HEK293T (cell line): ENCODE measurements at places on chromosomes 7 and 10.

- peak; percentile 55 for DNase-seq
These were observed 276.9 kb upstream of the NEBL start for GRCh38 chr10:21173802-21174714.

DNA sequence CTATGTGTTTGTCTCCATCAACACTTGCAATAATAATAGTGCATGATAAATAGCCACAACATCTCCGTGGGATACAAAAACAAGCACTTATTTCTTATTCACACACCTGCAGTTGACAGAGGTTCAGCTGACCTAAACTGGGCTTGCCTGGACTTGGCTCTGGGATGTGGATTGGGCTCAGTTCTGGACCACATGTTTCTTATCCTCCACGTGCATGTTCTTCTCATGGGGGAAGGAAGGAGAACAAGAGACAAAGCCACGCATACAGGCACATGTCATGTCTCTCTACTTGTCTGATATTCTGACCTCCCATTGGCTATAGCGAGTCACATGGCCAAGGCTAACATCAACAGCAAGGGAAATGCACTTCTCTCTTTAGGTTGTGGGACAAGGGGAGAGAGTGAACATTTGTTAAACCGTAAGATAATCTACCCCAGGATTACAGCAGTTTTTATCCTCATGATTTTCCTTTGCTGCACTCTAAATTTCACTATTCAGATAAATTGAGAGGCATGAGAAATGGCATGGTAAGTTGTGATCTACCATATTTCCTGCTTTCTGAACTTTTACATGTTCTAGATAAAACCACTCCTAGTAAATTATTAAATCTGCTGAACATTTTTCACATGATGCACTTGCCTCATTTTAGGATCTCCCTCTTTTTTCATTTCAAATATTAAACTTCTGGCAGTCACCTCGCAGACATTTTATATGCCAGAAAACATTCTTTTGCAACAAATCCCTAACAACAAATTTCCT lies 33.7 kb downstream of the CFAP58 start:
- DNase-seq, result no peak

GRCh38 chr10:28587970-28588290 lies 55.0 kb downstream of the WAC start:
- DNase-seq, result no peak

DNA sequence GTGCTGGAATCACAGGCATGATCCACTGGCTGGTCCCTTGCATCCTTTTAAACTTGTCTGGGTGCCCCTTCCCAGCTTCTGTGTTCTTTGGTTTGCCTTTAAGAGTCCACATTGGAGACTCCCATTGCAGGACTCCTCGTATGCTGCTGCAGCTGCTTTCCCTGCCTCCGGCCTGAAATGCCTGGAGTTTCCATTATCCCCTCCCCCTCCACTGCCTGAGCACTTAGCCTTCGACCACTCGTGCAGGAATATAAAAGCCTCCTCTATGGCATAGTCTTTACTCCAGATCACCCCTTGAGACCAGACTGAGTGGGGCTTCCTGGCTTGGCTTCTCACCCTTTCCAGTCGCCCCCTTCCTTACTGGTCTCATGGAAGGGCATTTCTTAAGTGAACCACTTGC lies 80.2 kb downstream of the RHOBTB1 start:
- DNase-seq, result no peak

- no peak for DNase-seq
These were observed 349.7 kb upstream of the SEMA3C start for GRCh38 chr7:81268551-81268950.

GRCh38 chr10:113820507-113820906 lies 33.4 kb downstream of the DCLRE1A start:
- peak; percentile 42 for DNase-seq

- DNase-seq, result no peak
These were observed 6.3 kb upstream of the C10orf95 start for GRCh38 chr10:102457591-102458150.

DNA sequence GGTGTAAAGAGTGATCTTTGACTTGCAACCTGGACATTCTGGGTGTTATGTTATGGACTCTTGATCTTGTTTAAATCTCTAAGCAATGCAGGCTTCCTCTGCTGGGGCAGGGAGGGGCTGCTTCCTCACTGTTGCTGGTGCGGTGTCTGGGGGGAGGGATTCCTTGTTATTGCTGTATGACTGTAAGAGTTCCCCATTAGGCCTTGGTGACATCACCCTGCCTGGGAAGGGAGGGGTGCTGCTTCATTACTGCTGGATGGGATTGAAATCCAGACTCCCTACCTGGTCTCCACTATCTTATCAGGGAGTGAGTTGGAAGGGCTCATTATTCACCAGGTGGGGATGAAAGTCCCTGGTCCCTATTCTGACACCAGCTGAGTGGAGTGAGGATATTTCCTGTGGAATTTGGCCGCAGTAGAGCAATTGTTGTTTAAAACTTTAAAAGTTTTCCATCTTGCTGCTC lies 8.8 kb downstream of the OGDH start:
- DNase-seq, result no peak

- no peak for DNase-seq
These were observed 332.4 kb upstream of the NRP1 start for GRCh38 chr10:33666686-33667480.

- no peak for DNase-seq
These were observed 274.6 kb upstream of the KLF6 start for GRCh38 chr10:4059471-4060138.

DNA sequence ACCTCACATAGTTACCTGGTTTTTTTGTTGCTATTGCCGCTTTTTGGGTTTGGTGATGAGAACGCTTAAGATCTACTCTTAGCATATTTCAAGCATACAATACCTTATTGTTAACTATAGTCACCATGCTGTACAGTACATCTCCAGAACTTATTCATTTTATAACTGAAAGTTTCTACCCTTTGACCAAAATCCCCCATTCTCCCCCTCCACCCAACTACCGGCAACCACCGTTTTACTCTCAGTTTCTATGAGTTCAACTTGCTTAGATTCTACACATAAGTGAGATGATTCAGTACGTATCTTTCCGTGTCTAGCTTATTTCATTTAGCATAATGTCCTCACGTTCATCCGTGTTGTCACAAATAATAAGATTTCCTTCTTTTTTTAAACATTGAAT lies 86.7 kb upstream of the IL6 start:
- DNase-seq, result no peak

- DNase-seq, result no peak
These were observed 713 bp downstream of the LZTS2 start for GRCh38 chr10:101000127-101000914.

DNA sequence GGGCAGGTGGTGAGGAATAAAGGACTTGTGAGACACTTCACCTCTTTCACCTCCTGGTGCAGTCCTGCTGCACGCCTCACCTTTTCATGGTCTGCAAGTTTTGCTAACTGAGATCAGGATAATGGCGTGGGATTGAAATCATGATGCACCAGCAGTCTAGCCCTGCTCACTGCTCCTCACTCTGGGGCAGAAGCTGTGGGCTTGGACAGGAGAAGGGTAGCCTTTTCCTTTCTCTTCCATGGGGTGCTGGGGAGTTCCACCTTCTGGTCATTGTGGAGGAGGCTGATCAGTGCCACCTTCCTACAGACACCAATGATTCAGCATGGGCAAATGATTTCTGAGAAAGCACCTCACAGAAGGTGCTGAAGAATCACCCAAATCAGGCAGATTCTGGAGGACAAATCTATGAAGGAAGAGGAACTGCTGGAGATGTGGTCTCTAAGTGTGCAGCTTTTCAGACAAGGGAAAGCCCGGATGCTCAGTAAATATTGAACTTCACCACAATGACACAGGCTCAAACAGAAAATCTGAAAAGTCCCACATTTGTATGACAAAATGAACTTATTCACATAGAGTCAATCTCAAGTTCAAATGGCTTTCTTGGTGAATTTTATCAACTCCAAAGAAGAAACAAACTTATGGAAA lies 19.7 kb downstream of the MBL2 start:
- DNase-seq, result no peak

GRCh38 chr10:126904516-126904817 lies 761 bp upstream of the DOCK1 start:
- DNase-seq, result no peak

DNA sequence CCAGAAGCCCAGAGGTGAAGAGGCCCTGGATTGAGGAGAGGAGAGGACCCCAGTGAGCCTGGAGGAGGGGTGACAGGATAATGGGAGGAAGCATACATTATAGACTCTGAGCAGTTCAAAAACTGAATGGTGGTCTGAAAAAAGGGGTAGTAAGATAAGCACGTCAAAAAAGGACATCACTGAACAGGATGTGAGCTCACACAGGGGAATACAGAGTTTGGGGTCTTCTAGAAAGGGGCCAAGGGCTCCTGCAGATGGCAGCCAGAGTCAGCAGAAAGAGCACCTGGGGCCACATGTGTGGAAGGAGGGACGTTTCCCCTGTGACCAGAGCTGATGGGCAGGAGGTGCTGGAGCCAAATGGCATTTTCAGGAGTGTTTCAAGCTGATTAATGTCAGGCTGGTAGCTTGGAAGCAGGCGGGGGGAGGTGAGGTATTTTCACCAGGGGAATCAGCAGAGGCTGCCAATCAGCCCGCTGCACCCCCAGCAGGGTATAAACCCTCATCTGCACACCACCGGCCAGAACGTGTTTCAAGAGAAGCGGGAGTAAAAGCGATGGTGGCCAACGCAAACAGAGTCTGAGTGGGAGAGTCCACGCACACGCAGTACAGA lies 85.8 kb downstream of the TNS3 start:
- DNase-seq, result no peak

- DNase-seq, result no peak
These were observed 60.6 kb downstream of the ACADSB start for GRCh38 chr10:123069246-123069986.

- no peak for DNase-seq
These were observed 13.6 kb downstream of the PON2 start for GRCh38 chr7:95421000-95421846.

DNA sequence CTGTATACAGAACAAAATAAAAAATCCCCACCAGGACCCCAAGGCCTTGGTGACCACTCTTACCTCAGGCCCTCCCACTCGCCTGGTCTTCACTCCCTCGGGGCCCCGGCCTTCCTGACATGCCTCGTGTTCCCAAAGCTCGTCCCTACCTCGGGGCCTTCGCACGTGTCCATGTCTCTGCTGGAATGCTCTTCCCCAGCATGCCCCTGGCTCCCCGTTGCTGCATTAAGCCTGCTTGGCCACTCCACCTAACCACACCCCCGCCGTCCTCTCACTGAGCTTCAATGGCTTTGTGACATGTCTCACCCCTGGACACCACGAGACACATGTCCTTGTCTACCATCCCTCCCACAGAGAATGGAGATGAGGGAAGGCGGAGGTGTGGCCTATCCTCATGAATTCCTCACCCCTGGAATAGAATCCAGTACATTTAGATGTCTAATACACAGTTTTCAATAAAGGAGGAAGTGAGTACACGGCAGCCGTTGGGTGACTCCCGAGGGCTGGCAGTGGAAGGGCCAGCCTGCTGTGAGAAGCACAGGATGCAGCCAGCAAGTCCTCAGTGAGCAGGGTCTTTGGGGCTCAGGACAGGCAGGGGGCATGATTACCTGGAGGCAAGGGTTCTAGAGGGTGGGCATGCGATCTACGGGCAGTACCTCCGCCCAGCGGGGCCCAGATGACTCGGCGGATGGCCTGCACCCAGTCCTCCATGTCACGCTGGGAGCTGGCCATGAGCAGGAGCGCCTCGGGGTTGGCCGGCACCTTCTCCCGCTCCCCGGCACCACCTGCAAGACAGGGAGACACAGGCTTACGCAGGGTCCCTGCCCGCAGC lies 125.7 kb downstream of the ARHGAP22 start:
- no peak for DNase-seq

- DNase-seq, result no peak
These were observed 228.7 kb upstream of the CCDC6 start for GRCh38 chr10:60135020-60135419.

GRCh38 chr7:40471891-40472290 lies 337.1 kb downstream of the SUGCT start:
- DNase-seq, result no peak

GRCh38 chr7:110590415-110590814 lies 500.5 kb upstream of the LRRN3 start:
- no peak for DNase-seq

- no peak for DNase-seq
These were observed 18.5 kb upstream of the IGFBP3 start for GRCh38 chr7:45939574-45939973.
